Activated effector memory CD4-positive, alpha-beta T cell treated with anti-CD3 and anti-CD28 coated beads, Interleukin-2, amount 50 U/mL, for 16 hours (primary cell): ENCODE measurements at places on chromosomes 3 and 15.
A peak's percentile ranks its signal among the peaks of the same experiment; 100 is the strongest.

DNA sequence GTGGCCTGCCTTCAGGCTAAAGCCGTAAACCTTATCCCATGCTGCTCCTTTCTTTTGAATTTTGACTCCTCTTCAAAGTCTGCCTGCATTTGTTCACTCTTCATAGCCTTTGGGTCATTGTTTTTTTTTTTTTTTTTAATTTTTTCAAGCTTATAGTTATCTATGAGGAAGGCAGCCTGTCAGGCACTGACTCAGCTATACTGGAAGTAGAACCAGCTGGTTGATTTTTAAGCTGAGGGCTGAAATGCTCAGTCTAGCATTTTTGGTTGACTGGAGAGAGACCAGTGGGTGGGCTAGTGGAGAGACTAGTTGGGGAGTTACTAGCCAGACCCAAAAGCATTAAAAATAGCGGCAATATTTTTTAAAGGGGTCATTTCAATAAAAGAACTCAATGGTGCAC is 44.1 kb downstream of the C3orf20 start:
- no peak for DNase-seq

DNA sequence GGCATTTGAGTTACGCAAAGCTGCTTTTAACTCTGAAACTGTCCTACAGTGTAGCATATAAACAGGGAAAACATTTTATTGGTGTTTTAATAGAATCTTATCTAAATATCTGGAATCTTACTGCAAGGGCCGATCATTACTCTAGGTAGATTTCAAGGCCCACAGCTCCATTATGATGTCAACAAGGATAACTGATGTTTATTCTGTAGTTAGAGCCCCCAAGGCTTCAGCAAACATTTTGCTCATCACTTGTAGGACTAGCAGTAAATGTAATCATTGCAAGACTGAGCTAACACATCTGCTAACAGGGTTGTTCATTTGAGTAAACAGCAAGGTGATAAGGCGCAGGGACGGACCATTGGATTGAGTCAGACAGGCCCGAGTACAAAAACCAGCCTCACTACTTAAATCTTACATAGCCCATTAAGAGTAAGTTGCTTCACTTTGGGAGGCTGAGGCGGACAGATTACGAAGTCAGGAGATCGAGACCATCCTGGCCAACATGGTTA is 332.5 kb upstream of the TPRG1 start:
- DNase-seq, result no peak

GRCh38 chr3:74613060-74613459 is 1.4 kb downstream of the CNTN3 start:
- no peak for DNase-seq

DNA sequence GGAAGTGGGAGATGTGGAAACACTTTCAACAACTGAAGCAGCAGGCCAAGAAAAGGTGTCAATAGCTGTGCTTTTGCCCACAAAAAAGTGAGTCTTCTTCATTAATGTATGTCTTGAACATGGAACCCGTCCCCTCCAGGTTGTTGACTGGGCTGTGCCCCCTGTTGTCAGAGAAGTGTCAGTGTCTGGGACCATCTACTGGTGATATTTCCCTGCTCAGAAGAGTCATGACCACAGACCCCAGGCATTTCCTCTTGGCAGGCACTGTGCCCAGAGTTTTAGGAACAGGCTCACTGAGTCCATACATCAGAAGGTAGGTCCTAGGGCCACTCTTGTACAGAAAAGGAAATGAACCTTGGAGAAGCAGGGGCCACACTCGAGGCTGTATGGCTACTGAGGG is 54.8 kb upstream of the LARS2 start:
- no peak for DNase-seq

GRCh38 chr15:44775953-44776352 is 39.6 kb downstream of the TRIM69 start:
- DNase-seq, result no peak

DNA sequence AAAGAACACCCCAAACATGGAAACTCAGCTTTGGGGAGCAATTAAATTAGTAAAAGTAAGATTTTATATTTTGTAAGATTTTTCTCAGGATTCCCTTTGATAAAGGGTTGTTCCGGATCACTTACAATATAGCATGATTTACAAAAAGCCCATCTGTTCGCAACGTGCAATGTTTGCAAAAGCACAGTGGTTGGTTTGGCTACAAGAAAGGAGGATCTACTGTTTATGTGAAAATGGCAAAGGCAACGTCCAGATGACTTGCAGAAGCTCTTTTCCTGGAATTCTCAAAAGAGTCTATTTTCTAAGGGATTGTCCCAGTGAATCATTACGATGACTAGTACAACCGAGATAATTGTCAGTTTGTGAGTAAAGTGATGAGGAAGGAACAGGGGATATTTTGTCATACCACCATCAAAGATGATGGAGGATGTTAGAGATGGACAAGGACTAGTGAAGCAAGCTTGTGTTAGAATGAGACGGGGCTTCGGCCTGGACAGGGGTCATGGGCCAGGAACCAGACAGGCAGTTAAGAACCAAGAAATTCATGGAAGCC is 71.6 kb downstream of the CRYGS start:
- DNase-seq, result no peak

- DNase-seq, result no peak
Observed at GRCh38 chr3:170128259-170128976, 53.1 kb downstream of the PHC3 start.

- no peak for DNase-seq
Observed at GRCh38 chr3:45793482-45794176, 2.7 kb downstream of the SLC6A20 start.

- no peak for DNase-seq
Observed at GRCh38 chr3:37675833-37676596, 185.7 kb upstream of the CTDSPL start.

DNA sequence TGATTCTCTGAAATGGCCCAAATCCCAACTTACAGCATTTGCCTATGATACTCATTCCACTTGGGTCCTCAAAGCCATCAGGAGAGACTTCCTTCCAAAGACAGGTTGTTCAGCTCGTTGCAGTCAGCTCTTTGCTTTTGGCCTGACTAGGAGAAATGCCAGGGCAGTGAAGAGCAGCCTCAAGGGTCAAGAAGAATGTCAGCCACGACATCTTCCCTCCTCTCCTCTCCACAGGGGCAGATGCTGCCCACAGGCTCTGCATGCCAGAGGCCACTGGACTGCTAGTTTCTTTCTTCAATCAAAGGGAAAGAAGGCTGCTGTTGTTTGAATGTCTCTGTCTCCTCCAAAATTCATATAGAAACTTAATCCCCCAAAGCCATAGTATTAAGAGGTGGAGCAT is 201.7 kb upstream of the PFN2 start:
- DNase-seq, result no peak

DNA sequence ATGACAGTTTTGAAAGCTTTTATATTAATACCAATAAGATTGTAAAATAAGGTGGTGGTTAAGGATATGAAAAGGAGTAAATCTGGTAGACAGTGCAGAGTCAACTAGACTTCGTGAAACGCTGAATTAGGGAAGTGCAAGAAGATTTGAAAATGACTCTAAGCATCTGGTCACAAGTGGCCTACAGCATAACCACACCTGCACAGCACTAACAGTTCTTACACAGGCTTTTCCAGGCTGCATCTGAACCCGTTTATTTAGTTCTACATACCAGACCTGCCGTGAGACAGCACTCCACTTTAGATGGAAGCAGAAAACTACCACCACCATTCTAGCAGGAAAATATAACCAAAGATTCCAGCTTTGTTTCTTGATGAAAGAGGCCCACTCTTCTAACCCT is 1.9 kb downstream of the DMXL2 start:
- no peak for DNase-seq

DNA sequence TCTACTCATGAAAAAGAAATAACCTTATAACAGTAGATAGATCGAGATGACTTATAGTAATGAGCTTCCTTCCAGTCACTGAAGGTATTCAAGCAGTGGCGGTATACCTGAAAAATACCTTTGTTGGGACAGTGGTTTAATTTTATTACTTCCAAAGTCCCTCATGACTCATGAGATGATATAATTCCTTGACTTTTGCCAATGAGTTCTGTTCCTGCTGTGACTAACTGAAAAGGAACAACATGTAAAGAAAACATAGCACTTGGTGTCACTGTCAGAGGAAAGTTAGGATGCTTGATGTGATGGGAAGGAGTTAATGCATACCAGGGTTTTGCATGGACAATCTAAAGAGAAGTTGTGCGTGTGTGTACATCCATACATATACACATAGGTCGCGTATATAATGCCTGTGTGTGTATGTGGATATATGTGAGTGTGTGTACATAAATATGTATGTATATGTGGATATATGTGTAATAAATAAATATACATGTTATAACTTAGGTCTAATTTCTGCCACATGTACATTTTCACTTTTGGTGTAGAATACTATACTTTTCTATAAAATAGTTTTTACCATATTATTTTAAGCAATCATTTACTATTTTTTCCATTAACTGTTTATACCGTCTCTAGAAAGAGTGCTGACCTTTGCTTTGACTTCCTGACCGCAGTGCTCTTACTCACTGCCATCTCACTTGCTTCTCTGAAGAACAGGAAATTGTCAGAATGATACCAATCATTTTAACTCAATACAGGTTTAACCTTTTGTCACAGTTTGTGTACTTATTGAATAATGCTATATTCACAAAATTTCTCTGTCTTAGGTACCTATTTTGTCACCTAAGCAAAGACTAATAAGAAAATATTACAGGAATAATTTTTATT is 12.6 kb upstream of the PAK2 start:
- DNase-seq, result peak; percentile 71

DNA sequence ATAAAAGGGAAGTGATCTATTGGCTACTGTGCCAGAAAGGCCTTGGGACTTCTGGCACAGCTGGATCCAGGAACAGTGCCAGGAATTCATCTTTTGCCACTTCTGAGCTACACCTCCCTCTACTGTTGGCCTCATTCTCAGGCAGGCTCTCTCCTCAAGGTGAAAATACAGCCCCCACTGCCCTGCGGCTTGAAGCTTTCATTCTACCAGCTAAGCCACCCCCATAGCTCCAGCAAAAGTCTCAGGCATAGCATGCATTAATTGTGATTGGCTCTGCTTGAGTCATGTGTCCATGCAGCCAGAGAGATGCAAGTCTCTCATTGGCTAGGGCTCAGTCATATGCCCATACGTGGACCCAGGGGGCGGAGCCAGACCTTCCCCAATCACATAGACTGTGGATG is 142.4 kb downstream of the TPRA1 start:
- peak; percentile 42 for DNase-seq

DNA sequence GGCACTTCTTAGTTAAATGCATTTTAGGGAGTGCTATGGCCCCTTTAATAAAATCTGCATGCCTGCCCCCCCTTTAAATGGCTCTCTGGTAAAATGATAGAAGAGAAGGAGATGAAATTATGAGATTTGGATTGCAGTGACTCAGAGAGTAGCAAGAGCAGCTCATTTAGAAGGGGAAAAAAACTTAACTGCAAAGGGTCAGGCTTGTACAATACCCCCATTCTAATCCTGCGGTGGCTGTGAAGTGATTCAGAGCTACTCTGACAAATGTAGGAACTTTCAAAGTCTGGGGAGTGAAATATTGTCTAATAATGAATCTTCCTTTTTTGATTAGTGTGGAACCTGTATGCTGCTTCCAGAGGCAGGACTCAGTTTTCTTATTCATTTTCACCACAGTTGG is 44.1 kb upstream of the TBC1D23 start:
- DNase-seq, result no peak

DNA sequence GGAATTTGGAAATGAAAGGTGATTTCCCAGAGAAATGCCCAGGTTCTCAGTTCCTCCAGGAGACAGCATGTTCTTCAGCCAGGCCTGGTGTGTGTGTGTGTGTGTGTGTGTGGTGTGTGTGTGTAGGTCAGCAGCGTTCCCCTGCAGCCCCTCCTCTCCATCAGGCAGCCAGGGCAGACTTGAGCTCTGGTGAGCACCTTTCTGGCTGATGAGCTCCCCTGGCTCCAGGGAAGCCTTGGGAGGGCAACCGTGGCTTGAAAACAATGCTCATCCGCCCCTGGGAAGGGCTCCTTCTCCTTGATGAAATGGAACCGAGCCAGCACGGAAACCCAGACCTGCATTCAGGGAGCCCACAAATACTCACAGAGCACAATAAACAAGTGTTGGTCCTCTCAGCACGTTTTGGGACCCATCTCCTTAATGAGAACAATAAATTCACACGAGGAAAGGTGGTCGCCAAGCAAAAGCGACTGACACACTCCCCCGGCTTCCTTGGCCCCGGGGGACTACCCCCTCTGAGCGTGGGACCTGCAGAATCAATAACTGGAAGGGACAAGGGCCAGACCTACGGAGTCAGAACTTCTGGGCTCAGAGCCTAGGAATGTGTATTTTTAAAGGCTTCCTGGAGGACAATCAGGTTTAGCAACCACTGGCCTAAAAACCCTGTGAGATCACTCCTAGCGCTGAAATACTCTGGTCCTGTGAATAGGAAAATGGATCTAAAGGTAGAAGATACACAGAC is 38.6 kb upstream of the HES1 start:
- no peak for DNase-seq

DNA sequence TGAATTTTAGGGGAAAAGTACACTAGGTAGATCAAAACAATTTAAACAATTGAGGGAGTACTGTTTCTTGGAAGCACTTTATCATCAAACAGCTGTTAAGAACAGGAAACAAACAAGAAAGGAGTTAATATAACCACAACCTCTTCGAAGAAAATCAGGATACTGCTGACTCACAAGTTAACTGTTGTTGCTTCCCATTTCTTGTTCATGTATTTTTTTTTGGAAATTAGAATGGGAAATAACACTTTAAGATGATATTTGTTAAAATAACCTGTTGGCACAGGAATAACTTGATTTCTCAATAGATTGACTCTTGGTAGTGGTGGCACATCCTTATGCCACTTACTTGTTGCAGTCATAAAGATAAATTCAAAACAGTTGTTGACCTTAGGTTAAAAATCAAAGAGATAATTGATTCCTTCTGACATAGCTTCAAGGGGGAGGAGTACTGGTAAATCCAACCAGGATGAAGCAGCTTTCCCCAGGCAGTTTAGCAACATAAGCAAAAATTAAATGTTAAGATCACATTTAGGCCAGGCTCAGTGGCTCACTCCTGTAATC is 3.3 kb downstream of the BNIP2 start:
- no peak for DNase-seq

DNA sequence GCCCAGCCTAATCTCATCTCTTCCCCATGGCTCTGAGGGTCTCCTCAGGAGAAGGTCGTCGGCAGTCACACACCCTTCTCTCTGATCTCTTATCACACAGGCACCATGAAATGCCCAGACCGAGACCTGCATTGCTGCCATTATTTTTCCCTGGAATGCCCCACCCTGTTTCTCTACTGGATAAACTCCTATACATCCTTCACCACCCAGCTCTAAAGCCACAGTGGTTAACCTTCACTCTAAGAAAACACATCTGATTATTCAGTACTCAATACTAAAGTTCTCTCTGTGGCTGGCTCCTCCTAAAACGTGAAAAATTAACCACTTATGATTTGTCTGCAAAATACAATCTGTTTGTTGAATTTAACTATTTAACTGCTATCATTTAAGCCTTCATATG is 43.3 kb downstream of the RORA start:
- no peak for DNase-seq
